ENCODE measurements at places on chromosomes 3 and 15. TPM values are rescaled to one million over a fixed set of nuclear protein-coding genes. Genes with fewer than 3 reads are reported as not detected.

GRCh38 chr15:46856839-46857502 lies 860.3 kb upstream of the SEMA6D start:
- H3K27ac ChIP-seq, result no peak overlapping the region
- DNase-seq, result no peak

Gene RLBP1
- not detected for total RNA-seq

GRCh38 chr15:89656116-89656815 lies 999 bp upstream of the KIF7 start:
- no peak overlapping the region for H3K4me3 ChIP-seq
- H3K27ac ChIP-seq, result no peak overlapping the region
- no peak for DNase-seq
- H3K36me3 ChIP-seq, result no peaks in the 10 kb centered on the region

DNA sequence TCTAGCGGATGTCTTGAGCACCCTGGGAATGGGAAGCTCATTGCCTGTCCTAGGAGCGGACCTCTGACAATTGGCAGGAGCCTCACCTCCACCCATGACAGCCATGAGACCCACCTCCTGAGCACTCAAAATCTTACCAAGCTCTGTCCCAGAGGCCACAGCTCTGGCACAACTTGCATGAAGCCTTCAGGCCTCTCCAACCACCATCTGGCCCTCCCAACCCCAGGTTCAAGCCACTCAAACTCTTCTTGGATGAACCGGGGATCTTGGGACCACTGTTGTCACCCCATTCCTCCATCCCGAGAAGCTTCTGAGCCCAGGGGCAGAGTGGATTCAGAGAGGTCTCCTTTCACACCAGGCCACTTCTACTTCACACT lies 1.5 kb downstream of the VIPR1 start:
- H3K4me3 ChIP-seq, result no peak overlapping the region
- H3K4me1 ChIP-seq, result peaks cover 68% of the 10 kb centered on the region
- no peaks in the 10 kb centered on the region for H3K36me3 ChIP-seq
- DNase-seq, result no peak
- H3K27ac ChIP-seq, result no peak overlapping the region
- H3K27me3 ChIP-seq, result peaks cover 36% of the 10 kb centered on the region

Gene EPHB1
- 0.28 TPM for total RNA-seq

DNA sequence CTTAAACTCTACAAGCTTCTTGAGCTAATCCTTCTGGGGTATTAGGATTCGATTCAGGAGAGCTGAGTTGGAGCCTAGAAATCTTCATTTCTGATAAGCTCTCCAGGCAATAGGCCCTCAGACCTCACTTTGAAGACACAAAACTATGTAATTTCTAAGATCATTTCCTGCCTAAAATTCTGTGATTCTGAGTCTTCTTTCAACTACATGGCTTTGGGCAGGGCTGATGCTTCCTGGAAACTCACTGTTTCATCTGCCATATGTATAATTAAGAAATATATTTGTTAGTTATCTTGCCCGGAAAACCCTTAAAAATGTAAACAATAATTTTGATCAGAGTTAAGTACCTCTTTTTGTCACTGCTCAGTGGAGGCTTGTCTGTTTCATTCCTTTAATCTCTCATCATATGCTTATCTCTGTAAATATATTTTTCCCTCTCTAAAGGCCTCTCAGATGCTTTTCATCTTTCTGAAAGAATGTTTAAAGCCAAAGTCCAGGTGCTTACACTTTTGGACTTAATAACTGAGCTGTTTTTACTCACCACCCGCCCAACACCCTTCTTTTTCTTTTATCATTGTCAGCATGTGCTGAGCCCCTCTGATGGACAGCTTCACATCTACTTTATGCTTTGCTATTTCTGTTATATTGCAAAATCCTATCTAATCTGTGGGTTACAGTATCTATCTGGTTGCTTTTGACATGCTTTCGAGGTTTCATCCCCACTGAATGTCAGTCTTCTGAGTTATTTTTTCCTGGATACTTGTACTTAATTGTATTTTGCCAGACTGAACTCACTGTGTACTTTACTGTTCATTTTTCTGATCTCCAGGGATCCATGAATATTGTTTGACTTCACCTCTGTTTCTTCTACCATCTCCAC lies 38.2 kb downstream of the FILIP1L start:
- H3K36me3 ChIP-seq, result no peaks in the 10 kb centered on the region
- no peaks in the 10 kb centered on the region for H3K27me3 ChIP-seq
- H3K27ac ChIP-seq, result no peak overlapping the region
- peaks cover 22% of the 10 kb centered on the region for H3K4me1 ChIP-seq
- DNase-seq, result no peak

Gene CPN2
- not detected for total RNA-seq

DNA sequence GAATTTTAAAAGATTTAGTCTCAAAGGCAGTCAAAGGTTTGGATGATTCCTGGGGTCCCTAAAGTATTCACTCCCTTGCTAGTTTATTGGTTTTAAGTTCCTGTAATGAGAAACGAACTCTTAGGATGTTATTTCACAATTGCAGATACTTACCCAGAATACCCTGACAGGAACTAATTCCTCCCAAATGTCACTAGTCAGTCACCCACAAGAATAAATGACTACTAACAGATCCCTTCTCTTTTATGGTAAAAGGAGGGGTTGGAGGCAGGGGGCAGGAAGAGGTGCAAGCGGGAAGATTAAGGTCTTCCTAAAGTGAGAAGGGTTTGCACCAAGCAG lies 174.2 kb upstream of the SLC2A2 start:
- no peaks in the 10 kb centered on the region for H3K4me1 ChIP-seq
- peaks cover 15% of the 10 kb centered on the region for H3K36me3 ChIP-seq
- H3K4me3 ChIP-seq, result no peak overlapping the region
- H3K27me3 ChIP-seq, result no peaks in the 10 kb centered on the region
- DNase-seq, result no peak

Gene SOX14
- not detected for total RNA-seq

DNA sequence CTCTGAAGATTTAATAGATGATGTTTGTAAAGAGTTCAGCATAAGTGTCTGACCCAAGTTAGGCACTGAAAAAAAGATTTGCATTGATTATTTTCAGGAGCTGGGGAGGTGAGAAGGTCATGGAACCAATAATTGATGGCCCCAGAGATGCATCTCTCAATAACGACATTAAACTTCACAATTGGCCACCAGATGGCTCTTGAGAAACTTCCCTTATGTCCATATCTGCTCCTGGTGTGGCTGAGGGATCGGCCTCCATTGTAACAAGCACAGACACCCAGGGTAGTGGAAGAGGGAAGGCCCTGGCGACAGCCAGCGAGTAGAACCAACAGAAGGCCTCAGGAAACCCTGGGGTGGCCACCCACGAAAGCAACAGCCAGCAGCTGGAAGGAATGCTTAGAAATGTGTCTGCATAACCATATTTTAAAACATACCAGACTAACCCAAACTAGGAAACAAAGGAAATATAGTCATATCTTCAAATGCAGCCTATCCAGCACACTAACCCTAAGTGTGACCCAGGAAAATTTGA lies 536.7 kb downstream of the SOX2 start:
- H3K27me3 ChIP-seq, result peaks cover 2% of the 10 kb centered on the region
- no peaks in the 10 kb centered on the region for H3K36me3 ChIP-seq
- H3K4me1 ChIP-seq, result no peaks in the 10 kb centered on the region

Gene ATP13A5
- not detected for total RNA-seq

Gene PPM1L
- total RNA-seq, result 6.4 TPM

Gene ONECUT1
- not detected for total RNA-seq

Measured in T-cell (primary cell).